ENCODE measurements at places on chromosomes 16 and 17.

GRCh38 chr16:85243308-85243707, 131.0 kb upstream of the CIBAR2 start:
- DNase-seq, result no peak

- DNase-seq, result no peak
Observed at GRCh38 chr16:84042879-84043485, 387 bp upstream of the SLC38A8 start.

GRCh38 chr17:44105483-44105882, 18.0 kb downstream of the HDAC5 start:
- no peak for DNase-seq

DNA sequence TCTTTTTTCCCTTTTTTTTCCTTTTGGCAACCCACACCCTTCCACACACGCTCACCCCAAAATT, at the start of gene NLK:
TSS of gene NLK (plus strand) at position 21 of the 64 bp plus-strand sequence. CDS start 197 bp downstream, outside the sequence.
- DNase-seq, result no peak

- DNase-seq, result no peak
Observed at GRCh38 chr17:66953630-66954020, 10.9 kb upstream of the CACNG4 start.

DNA sequence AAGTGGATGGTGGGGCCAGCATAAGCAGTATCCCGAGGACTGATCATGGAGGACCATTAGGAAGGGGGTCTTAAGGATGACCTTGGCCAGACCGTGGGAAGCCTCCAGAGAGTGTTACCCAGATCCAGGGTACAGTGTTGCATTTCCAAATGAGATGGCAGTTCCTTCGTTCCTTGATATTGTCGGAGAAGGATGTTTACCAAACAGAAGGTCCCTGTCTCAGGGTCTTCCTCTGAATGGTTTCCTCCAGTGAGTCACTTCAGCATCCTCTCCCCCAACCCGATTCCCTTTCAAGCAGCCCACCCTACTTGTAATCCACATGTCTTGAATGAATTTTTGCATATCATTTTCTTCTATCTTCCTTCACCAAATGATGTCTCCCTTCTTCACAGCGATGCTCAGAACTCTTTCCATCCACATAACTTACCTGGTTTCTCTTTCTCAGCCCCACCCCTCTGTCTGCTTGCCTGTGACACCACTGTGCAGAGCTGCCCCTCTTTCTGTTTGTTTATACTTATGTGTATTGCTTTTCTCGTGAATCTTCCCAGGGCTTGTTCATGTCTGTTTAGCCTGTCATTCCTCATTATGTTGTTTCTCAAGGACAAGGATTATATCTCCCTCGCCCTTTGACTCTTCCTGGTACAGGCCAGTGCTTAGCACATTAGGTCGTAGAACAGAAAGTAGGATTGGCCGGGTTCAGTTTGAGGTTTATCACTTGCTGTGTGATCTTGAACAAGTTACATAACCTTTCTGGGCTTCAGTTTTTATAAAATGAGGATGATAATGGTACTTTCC, 5.7 kb downstream of the GOSR2 start:
- DNase-seq, result no peak

- no peak for DNase-seq
Observed at GRCh38 chr17:13477180-13477611, 124.5 kb downstream of the HS3ST3A1 start.

GRCh38 chr16:10616756-10617640, 36.6 kb upstream of the EMP2 start:
- peak; percentile 40 for DNase-seq

GRCh38 chr17:69246726-69247375, 18.2 kb upstream of the ABCA10 start:
- peak; percentile 67 for DNase-seq

- no peak for DNase-seq
Observed at GRCh38 chr17:33902901-33903449, 352.1 kb upstream of the CCL2 start.

DNA sequence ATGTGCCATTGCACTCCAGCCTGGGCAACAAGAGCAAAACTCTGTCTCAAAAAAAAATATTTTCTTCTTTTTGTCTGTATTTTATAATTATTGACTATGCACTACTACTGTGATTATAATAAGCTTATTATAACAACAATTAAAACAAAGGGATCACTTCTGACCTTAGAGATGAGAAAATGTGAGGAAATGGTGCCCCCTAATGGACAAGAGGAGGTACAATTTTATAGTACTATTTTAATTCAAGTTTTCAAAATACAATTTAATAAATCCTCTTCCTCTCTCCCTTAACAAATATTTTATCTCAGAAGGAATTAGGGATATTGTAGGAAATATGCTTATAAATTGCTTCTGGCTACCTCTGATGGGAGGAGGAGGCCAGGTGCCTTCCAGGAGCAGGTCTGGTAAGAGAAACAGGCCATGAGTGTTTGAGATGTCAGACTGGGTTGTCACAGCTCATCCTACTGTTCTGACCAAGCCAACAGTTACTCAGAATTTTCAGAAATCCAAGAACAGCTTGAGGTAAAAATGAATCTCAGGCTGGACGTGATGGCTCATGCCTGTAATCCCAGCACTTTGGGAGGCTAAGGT, 14.0 kb downstream of the VPS53 start:
- DNase-seq, result no peak

GRCh38 chr16:84044118-84044488, 1.5 kb upstream of the SLC38A8 start:
- no peak for DNase-seq

- no peak for DNase-seq
Observed at GRCh38 chr17:70608193-70608592, 438.9 kb downstream of the KCNJ2 start.

GRCh38 chr16:57501492-57501891, 15.2 kb upstream of the DOK4 start:
- DNase-seq, result no peak

GRCh38 chr17:10033959-10034358, 128.9 kb upstream of the RCVRN start:
- DNase-seq, result peak; percentile 49

- no peak for DNase-seq
Observed at GRCh38 chr16:68296291-68296690, 14.5 kb downstream of the SLC7A6OS start.

DNA sequence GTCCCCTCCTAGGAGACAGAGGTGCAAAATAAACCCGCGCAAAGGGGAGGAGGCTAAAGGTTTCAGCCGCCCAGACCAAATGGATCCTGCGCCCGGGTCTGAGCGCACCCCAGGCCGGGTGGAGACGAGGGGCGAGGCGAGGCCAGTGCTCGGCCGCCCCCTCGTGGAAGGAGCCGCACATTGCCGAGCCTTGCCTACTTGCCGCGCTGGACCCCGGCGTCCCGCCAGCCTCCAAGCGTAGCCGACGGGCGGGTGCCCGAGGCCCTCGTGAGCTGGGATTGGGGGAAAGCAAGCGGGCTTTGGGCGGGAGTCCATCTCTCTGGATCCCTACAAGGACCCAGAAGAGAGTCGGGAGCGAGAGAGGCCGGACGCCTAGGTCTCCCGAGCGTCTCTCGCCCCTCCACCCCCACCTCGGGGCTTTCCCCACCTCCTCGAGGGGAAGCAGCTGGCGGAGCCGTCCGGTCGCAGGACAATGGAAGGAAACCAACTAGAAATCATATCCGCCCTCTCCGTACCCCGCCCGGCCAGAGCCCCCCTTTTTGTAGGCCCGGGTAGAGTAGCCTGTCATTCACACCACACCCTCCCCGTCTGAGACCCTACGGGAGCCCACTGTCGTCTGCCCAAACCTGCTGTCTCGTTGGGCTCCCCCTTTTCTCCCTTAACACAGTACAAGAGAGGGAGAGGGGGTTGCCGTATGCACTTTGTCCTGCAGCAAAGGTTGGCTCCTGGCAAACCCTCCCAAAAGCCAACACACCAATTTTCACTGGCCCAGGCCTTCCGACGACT, 664 bp upstream of the BCL6B start:
- peak; percentile 75 for DNase-seq

DNA sequence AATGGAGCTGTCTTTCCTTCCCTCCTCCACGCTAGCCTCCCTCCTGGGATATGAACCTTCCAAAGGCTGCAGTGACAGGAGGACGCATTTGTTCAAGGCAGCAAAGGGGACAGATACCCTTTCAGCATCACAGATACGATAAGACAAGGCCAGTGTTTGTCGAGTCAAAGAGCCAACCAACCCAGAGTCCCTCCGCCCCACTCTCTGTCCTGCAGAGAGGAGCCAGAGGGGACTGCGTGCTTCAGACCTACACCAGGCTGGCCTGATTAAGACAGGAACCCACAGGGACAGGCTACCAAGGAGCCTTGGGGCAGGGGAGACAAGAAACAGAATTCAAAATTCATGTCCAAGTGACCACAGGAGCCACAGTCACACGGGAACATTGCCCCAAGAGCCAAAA, 72.6 kb upstream of the CDH5 start:
- DNase-seq, result no peak

GRCh38 chr17:20009052-20009301, 182 bp upstream of the SPECC1 start:
- DNase-seq, result peak; percentile 66
